ENCODE measurements at places on chromosomes 16 and 17.
A peak's percentile ranks its signal among the peaks of the same experiment; 100 is the strongest.

DNA sequence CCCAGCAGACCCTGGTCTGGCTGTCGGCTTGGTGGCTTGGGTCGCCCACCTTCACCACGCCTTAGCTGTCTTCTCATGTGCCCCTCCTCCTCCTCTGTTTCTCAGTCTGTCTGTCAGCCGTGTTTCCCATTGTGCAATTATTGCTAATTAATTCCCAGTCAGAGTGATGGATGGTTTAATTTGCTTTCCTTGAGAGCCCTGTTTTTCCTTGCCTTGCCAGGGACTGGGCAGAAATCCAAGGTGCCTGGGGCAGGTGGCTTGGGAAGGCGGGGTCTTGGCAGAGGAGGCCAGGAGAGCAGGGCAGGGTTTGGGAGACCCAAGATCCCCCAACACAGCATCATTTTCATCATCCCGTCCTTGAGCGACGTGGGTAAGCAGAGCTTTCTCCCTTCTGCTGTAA is 21.3 kb downstream of the NECAB2 start:
- DNase-seq: no peak

GRCh38 chr17:74152591-74153455 is 50.7 kb upstream of the RPL38 start:
- no peak for DNase-seq

- peak; percentile 80 for DNase-seq
Measured at GRCh38 chr16:29816694-29817441, 916 bp downstream of the PAGR1 start.

GRCh38 chr17:79410681-79411080 is 200.2 kb downstream of the RBFOX3 start:
- no peak for DNase-seq

GRCh38 chr16:14548933-14549788 is 80.9 kb downstream of the PARN start:
- DNase-seq: no peak

- no peak for DNase-seq
Measured at GRCh38 chr17:6439951-6440350, 4.3 kb upstream of the PIMREG start.

All from ACHN (cell line).